ENCODE measurements at places on chromosomes 16 and 17. TPM values are rescaled to one million over a fixed set of nuclear protein-coding genes. Genes with fewer than 3 reads are reported as not detected.
A peak's percentile ranks its signal among the peaks of the same experiment; 100 is the strongest.

ZNF500 gene
- 7.7 TPM for polyA plus RNA-seq

FOXL1 gene
- polyA plus RNA-seq: not detected

DNA sequence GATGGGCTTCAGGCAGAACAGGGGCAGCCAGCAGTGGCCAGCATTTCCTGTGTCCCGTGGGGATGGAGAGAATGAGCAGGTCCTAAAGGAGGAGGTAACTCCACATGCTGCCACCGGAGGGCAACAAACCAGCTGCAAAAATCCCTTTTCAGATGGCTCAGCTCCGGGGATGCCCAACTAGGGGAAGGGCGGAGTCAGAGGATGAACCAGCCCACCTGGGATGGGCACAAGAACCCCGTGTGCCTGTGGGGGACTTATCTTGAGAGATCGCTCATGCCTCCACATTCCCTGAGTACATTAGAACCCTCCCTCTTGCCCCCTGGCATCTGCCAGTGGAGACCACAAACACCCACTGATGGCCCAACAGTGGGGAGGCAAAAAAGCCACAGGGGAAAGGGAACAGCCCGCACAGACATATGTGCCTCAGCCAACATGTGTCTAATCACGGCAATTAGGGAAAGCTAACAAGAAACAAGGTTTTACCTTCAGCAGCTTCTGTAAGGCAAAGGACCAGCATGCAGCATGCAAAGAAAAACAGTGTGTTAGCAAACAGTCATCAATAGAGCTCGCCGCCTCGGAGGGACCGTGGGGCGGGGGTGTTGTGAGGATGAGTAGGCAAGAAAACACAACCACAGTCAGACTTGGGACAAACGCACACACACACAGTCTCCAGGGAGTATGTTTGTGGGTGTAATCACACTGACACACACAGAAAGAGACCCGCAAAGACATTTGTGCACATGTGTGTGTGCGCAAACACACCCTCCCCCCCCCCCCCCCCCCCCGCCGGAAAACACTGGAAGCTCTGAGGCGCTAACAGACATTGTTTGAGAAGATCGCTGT lies 64.0 kb downstream of the MYO18A start:
- DNase-seq: no peak

DNA sequence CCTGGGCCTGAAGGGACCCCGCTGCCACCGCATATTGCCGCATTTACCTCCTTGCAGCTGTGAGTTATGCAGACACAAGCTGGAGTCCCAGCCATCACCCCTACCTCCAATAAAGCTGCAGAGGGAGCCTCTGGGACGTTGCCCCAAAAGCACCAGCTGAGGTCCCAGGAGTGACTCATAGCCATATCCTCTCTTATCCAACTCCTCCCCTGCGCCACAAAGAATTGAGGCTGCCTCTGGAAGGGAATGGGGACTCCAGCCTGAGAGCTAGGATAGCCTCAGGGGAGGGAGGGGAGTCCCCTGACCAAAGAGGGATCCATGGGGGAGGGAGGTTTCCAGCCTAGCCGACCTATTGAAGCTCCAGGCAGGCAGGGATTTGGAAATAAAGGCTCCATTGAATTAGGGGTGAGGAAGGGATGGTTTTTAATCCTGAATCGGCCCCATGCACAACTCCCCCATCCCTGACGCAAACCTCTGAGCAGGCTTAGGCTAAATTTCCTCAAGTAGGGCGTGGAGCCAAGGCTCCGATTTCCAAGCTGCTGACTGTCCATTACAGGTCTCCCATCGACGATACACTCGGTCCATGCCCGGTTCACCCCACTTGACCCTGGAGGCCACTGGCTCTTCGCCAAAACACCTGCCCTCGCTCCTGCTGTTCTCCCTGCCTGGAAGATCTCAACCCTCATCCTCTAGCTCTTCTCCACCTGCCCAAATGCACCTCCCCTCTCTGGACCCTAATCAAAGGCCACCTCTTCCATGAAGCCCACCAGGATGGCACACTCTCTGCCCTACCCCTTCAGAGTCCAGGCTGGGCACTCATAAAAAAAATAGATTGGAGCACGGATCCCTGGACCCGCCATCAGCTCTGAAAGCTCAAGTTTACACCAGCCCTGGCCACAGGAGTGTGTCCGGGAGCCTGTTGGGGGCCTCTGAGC lies 27.5 kb downstream of the PIMREG start:
- no peak for DNase-seq

DNA sequence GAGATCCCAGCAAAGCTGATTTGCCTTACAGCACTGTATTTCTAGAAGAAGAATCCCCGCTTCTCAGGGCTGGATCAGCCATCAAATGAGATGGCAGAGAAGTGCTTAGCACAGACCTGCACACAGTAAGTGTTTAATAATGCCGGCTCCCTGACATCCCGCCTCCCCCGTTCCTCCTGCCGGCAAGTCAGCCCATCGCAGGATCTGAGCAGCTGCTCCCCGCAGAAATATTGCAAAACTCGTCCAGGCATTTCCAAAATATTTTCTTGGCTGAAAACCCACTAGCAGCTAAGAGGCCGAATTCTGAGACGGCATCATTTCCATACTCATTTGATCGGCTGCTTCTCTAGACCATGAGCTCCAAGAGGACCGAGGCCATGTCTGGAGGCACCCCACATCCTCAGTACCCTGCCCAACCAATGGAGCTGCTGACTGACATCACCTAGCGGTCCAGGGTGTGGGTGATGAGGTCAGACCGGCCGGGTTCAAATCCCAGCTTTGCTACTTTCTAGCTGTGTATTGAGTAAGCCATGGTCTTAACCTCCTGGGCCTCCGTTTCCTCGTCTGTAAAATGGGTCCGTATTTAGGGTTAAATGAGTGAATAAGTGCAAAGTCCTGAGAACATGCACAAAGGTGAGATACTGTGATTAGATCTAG lies 251.5 kb downstream of the KATNIP start:
- no peak for DNase-seq

- DNase-seq: no peak
Observed at GRCh38 chr16:89867918-89868317, 5.5 kb upstream of the TCF25 start.

- DNase-seq: peak; percentile 70
Observed at GRCh38 chr17:31596382-31597323, 205.2 kb downstream of the RAB11FIP4 start.

DNA sequence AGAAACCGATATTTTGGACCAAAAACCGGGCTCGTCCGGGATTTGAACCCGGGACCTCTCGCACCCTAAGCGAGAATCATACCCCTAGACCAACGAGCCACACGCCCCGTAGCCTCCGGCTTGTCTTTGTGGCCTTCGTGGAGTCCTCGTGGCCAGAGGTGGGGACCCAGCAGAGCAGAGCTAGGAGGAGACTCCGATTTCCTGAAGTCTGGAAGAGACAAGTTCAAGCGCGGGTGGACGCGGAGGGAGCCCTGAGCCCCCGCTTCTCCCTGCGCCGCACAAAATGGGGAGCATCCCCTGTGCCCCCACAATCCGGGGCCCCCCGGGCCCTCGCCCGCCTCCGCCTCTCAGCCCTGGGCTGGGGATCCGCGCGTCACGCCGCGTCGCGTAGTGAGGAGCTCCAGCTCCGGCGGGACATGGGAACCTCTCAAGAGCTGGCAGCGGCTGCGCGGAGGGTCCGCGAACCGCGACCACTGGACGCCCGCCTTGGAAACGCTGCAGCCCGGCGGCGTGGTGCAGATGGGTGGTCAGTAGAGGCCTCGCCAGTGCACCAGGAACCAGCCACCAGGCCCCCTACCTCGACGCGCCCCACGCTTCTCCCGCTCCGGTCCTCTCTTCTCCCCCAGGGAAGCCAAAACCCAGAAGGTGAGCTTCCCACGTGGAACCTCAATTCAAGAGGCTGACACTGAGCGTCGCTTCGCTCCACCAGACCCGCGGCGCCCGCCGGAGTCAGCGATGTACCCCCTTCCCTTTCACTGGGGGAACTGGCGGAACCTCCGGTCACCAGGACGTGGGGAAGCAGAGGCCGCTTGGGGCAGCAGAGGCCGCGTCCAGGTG lies 5.2 kb upstream of the OR1F1 start:
- no peak for DNase-seq

GRCh38 chr16:23879735-23880373 lies 44.1 kb downstream of the PRKCB start:
- no peak for DNase-seq

DNA sequence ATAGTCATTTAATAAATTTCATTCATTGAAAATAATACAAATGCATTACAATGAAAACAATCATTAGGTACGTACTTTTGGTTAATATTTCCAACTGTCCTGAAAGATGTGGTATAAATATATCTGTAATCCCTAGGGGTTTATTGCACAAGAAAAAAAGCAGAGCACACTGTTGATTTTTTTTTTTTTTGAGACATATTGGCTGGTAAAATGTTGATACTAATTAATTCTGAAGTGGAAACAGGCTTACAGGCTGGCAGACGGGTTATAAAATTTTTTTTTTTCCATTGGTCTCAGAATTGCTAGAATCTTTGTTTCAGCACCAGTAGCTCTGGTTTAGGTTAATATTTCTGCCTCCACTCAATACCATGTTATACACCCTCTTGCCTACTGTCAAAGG lies 193.6 kb downstream of the MAP2K6 start:
- no peak for DNase-seq

DNA sequence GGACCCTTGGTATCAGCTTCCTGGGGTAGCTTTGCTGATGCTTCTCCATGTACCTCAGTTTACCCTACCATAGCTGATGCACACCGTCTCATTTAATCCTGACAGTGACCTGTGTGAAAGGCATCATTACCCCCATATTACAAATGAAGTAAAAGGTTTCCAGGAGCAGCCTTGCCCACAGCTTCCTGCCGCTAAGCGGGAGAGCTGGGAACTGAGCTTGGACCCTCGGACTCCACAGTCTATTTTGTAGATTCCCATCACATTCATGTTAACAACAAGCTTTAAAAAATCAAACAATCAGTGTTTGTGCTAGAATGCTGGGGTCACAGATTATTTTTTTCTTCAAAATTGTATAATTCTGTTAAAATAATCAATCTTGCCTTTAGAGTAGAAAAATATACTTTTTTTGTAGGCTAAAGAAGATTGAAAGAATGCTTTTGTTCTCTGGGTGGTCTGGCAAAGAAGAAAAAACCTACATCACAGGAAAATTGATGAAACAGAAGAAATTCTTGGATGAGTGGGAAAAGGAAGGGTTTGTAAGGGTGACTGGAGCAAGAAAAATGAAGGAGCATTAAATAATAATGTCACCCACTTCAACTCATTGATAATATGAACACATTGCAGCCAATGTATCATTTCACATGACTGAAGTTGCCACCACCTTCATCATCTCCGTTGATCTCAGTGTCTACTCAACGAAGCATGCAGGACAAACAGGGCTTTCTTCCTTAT lies 9.5 kb upstream of the USP10 start:
- DNase-seq: no peak

DNA sequence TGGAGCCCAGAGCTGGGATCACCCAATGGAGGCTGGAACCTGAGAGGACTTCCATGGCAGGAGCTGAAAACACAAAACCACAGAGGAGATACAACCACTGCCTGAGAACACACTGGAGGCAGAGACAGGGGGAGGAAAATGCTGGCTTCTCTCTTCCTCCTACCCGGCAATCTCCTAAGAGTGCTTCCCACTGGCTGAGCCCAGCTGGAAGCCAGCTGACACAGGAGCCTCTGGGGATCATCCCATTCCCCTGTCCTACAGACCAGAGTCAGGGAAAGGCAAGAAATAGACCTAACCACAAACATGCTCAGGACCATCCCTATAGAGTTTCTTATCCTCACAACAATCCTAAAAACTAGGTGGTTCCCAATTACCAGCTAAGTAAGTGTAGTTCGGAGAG lies 112.4 kb upstream of the CDH5 start:
- no peak for DNase-seq

GRCh38 chr16:87895641-87896141 lies 26.4 kb upstream of the SLC7A5 start:
- DNase-seq: peak; percentile 67

DNA sequence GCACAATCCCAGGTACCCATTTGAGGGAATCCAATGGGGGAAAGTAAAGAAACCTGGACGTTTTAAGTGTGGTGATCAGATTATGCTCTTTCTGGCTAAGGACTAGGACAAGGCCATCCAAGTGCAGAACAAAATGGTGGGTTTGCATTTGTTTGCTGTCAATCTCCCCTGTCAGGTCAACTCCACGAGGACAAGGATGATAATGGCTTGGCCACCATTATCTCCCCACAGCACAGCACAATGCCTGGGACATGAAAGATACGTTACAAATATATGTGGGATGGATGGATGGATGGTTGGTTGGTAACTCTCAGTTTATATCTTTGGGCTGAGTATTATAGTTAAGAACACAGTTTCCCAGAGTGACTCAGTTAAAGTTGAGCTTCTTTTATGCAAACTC lies 526.9 kb downstream of the NPIPA7 start:
- no peak for DNase-seq

- no peak for DNase-seq
Observed at GRCh38 chr17:39641097-39641496, 4.2 kb downstream of the STARD3 start.

GRCh38 chr17:9402590-9403199 lies 172.9 kb downstream of the STX8 start:
- DNase-seq: no peak

DNA sequence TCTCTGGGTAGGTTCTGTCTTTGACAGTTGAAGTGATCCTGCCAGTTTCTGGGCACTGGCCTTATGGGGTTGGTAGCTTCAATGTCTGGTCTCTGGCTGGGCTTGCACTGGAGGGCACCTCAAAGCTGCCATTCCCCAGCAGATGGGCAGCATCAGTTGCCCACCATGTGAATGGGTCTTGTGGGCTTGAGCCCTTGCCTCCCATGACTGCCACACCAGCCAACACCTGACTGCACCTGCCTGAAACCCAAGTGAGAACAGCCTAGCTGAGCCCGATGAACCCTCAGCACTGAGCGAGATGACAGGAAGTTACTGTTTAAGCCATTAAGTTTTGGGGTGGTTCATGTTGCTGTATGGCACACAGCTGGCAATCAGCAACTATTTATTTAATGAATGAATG lies 69.1 kb upstream of the AXIN2 start:
- DNase-seq: no peak

- no peak for DNase-seq
Observed at GRCh38 chr17:57275071-57275764, 18.9 kb downstream of the MSI2 start.

DNA sequence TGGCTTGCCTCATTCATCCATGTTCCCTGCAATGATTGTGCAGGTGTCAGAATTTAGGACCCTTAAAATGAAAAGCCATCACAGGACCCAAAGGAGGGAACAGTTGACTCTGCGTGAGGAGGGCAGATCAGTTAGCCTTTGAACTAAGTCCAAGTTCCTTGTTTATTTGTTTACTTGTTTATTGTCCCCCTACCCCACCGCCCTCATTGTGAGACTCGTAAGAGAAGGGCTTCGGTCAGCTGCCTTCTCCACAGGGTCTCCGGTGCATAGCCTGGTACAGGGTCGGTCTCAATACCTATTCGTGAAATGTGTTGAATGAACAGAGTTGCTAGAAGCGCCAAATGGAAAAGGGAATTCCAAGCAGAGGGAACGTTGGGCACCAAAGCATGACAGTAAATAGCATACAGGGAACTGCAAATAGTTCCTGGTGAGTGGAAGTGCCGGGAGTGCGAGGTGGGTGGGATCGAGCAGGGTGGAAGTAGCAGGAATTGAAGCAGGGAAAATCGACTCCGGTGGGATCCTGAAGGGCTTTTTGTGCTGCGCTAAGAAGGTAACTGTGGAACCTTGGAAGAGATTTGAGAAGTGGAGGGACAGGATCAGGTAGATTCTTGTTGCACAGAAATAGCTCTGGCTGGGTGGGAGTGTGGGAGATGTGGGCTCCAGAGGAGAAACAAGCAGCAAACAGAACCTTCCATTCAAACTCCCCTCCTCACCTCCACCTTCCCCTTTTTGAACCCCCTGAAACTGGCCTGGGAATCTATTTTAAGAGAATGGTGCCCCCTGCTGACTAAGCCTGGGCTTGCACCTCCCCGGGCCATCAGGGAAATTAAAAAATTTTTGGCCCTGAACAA lies 12.7 kb downstream of the SLC35B1 start:
- no peak for DNase-seq

GRCh38 chr16:26806657-26807056 lies 260.1 kb upstream of the C16orf82 start:
- no peak for DNase-seq

All from GM12878 (cell line).